ENCODE measurements at places on chromosomes 5 and 9. TPM values are rescaled to one million over a fixed set of nuclear protein-coding genes. Genes with fewer than 3 reads are reported as not detected.

CTXN3 gene
- total RNA-seq, result not detected

CENPH gene
- total RNA-seq, result 1.6 TPM

WDR38 gene
- not detected for total RNA-seq

FCN1 gene
- total RNA-seq, result 63.0 TPM

ELAVL2 gene
- total RNA-seq, result not detected

PTPN3 gene
- 17.1 TPM for total RNA-seq

SHISAL2B gene
- not detected for total RNA-seq

ACTBL2 gene
- total RNA-seq, result not detected

GRCh38 chr5:5418764-5419163 is 3.7 kb upstream of the ICE1 start:
- no peak for DNase-seq

DNA sequence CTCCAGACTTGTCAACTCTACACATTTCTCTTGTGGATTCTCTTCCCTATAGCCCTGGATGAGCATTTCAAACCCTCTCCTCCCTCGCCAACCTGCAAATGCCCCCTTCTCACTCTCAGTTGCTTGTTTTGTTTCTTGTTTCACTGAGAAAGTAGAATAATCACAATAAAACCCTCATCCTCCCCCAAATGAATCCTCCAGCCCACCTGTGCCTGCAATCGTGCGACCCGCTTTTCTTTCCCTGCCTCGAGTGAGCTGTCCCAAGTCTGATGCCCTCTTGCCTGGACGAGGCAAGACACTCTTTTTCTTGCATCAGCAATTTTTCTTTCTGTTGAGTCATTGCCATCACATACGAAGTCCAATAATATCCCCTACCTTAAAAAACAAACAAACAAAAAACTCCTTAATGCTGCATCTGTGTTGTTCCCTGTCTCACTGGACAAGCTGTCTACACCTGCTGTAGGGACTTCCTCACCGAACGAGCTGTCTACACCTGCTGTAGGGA is 3.7 kb upstream of the CACNA1B start:
- DNase-seq, result no peak

DNA sequence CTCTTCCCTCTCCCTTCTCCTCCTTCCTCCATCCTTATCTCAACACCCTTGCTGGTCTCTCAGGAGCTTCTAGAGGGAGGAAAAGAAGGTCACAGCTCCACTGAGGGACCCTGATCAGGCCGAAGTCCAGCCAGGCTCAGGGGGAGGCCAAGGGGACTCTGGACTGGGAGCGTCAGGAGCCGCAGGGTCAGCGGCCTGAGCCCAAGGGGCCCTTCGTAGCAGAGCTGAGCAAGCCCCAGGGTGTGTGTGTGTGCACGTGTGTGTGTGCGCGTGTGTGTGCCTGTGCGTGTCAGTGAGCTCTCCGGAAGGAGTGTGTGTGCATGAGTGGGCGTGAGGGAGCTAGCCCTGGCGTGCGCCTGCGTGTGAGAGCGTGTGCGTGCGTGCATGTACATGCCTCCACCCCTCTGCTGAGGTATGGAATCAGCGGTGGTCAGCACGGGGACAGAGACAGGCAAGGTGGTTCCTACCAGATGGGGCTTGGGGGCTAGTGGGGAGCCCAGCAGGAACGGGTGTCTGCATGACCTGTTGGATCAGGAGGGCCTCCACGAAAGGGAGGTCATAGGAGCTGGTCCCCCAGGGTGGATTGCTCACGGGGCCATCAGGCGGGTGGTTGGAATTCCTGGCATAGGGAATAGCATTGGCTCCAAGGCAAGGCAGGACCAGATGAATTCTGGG is 10.0 kb upstream of the AGPAT2 start:
- peak; percentile 69 for DNase-seq

GRCh38 chr9:128097543-128098296 is 29.7 kb downstream of the SLC25A25 start:
- DNase-seq, result no peak

DNA sequence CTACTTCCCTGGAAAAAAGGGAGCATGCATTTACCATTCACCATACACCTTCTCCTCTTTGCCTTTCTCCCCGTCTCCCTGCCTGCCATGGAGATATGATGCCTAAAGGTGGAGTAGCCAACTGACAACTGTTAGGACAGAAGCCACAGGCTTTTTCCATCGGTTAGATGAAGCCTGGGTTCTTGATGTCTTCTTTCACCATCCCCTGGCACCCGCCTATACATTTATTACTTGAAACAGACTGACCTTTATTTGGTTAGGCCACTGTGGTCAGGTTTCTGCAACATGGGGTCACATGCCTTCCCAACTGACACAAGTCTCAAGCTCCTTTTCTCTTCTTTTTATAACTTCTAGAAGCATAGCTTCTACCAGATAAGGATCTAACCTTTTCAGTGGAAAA is 7.1 kb downstream of the LCP2 start:
- no peak for DNase-seq

DNA sequence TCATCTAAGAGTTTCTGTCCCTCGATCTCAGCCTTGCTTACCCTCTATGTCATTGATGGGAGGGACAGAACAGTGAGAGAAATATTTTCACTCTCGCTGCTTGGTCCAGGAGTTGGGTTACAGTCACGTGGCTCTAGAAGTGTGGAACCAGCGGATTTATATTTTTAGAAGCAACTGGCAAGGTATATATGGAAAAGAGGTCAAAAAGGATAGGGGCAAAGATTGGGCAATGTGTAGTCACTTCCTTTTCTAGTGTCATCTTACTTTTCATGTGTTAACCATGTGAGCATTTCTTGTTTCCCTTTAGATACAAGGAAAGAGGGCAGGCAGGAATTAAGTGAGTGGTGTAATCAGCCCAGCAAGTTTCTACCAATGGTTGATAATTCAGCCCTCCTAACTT is 111.5 kb upstream of the ZNF366 start:
- no peak for DNase-seq

- no peak for DNase-seq
Measured at GRCh38 chr5:12965804-12966203, 978.7 kb downstream of the DNAH5 start.

DNA sequence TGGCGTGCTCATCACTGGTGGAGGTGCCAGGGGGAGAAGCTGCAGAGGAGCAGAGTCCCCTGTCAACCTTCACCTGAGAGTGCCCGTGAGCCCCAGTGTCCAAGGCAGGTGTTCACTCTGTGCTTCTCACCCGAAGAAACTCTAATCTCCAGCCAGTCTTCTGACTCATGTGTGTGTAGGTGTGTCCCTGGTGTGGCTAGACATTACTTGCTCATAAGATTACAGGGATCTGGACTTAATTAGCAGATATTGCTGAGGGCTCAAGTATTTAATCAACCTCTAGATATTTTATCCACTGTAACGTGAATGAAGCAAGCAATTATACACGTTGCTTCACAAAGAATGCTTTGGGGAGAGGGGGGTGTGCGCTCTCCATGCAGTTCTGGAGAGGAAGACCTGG is 72.5 kb downstream of the MED10 start:
- DNase-seq, result no peak

- DNase-seq, result no peak
Measured at GRCh38 chr9:71637926-71638325, 130.4 kb downstream of the CEMIP2 start.

GRCh38 chr9:127463911-127464310 is 12.6 kb downstream of the LRSAM1 start:
- no peak for DNase-seq

DNA sequence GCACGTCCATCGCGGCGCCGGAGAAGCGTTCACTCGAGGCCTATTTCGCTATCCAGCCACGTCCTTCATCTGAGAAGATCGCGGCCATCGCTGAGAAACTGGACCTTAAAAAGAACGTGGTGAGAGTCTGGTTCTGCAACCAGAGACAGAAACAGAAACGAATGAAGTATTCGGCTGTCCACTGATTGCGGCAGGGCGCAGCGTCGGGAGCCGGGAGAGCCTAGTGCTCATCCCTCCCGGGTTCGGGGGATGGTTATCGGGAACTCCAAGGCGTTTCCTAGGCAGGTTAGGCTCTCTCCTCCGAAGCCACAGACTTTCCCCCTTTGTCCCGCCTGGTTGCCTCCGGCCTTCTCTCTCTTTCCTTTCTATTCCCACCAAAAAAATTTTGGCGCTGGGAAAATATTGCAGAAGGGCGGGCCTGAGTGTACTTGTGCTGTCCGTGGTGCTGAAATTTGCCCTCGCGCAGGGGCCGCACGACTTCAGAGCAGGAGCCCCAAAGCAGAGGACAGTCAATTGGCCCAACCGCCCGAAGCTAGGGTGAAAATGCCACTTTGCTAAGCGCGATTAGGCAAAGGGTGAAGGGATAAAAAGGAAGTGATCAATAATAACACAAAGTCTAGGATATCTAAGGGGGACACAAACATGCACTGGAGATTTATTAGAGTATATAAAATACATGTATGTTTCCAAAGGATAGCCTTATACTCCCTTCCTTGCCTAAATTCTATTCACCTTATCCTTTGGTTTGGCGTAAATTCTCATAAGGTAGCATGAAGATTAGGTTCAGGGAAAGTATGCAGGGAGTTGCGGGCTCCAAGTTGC is 1.8 kb downstream of the POU4F3 start:
- peak; percentile 72 for DNase-seq

DNA sequence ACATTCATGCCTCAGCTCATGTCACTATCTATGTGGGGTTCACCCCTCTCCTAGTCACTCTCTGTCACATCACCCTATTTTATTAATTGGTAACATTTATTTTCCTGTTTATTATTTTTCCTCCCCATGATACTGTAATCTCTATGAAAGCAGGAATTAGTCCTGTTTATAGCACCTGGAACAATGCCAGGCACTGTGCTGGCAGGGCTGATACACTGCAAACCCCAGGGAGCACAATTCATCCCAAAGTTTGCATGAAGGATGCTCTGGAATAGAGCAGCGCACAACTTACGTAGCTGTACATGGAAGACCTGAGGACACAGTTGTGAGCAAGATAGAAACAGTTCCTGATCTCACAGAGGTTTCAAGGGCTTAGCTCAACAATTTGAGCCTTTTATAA is 103.2 kb downstream of the NSG2 start:
- no peak for DNase-seq

- DNase-seq, result peak; percentile 92
Measured at GRCh38 chr5:147234825-147235635, at the start of gene STK32A. Gene STK32A (plus strand): TSS chr5:147235026. CDS start chr5:147239635, 4,609 bp downstream.

DNA sequence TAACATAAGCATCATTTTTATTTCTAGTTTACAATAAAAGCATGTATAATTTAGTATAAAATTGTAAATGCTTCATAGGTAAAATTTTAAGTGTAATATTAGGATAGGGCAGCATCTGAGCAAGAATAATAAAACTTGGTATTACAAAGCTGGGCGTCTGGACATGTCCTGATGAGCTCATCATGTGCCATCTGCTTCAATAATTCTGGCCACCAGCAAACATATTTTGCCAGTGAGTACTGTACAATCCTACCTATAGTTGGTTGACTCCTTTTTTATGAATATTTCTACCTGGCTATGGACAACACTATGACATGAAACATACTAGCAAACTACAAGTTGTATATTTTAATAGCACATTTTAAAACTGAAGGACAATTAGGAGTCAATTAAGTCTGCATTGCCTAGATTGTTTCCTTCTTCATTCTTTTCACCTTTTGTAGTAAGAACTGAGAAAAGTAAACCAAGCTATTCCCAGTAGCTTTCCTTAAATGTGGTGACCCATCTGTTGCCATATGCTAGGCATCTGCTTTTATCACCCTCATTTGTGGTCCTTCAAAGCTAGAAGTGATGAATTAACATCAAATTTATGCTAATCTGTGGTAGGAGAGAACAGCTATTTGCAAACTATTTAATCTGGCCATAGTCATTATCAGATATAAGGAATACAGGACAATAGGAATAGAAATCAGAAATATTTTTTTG is 23.4 kb downstream of the LURAP1L start:
- DNase-seq, result no peak

- DNase-seq, result no peak
Measured at GRCh38 chr9:128422783-128423150, 2.1 kb downstream of the CERCAM start.

DNA sequence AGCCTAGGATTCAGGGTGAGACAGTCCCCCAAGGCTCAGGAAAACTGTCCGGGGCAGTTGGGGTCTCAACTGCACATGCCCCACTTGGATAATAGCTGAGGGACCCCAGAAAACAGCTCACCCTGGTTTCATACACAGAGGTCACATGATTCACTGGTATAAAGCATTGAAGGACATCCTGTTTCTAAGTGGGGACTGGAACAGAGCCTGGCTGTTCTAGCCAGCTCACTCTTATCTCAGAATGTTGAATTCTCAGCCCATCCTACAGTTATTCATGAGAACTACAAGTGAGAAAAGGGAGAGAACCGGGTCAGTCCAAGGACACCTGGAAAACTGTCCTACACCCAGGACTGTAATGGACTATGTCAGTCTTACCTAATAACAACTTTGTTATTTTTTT is 170.9 kb downstream of the FGF1 start:
- DNase-seq, result no peak

GRCh38 chr5:138960145-138960692 is 85.1 kb upstream of the LRRTM2 start:
- DNase-seq, result peak; percentile 72

GRCh38 chr5:81631124-81631523 is 119.8 kb downstream of the SSBP2 start:
- DNase-seq, result no peak
